ENCODE measurements at places on chromosomes 4 and X.

DNA sequence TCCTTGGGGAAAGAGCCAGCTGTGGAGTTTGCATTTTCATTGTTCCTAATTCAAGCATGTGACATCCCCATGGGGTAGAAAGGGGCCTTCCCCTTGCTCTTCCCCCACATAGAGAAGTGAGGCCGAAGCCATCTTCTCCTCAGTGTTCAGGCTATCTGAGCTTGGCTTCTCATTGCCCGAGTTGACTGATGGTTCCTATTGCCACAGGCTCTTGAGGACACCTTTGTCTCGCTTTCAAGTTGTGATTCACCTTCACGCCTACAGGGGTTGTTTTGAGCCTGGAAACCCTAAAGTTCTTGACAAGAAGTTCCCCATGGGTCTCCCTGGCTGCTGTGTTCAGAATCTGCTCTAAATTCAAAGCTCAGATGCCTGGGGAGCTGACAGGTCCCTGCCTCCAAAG lies 25.0 kb downstream of the CCNQ start:
- no peak for DNase-seq

GRCh38 chrX:31258166-31258565 lies 186.3 kb upstream of the FTHL17 start:
- DNase-seq = no peak

GRCh38 chr4:85929961-85930665 lies 429.7 kb downstream of the MAPK10 start:
- no peak for DNase-seq

DNA sequence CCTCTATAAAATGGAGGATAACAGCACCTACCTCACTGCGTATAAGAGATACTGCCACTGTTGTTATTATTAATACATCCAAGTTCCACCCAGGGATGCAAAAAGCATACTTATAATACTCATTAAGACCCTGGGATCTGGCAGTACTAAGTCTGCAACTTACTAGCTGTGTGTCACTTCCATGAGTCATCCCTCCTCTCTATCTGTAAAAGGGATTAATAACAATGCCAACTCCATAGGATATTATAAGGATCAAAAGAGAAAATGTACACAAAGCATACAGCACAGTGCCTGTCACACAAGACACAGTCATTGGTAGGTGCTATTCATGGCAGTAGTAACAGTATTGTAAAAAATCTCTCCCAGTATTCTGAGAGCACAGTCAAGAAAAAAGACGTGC lies 216.7 kb downstream of the HS6ST2 start:
- DNase-seq = no peak

DNA sequence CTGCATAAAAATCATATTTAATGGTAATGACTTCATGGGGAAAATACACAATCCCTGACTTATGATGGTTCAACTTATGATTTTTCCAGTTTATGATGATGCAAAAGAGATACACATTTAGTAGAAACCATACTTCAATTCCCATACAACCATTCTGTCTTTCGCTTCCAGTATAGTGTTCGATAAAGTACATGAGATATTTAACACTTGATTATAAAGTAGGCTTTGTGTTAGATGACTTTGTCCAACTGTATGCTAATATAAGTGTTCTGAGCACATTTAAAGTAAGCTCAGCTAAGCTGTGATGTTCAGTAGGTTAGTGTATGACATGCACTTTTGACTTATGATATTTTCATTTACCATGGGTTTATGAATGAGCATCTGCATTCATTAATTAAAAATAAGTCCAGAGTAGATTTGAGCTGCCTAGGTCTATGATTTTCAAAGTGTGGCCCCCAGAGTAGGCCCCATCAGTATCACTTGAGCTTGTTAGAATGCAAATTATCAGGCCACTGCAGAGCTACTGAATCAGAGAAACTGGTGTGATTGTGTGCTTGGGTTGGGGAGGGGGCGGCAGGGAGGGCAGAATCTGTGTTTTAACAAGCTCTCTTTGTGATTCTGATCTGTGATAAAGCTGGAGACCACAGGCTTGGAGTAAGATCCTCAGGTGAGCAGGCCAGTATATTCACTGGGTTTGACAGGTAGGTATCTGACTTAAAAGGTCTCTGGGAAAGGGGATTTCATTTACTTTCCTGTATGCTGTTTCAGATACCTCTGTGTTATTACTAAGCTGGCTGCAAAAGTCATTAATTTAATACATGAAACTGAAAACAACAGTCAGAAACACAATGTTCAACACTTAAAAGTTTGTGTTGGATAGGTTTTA lies 8.4 kb downstream of the ATP10D start:
- DNase-seq = no peak

- no peak for DNase-seq
These were observed 10.5 kb upstream of the NDUFC1 start for GRCh38 chr4:139312552-139313332.

GRCh38 chr4:96145601-96146000 lies 305.7 kb downstream of the PDHA2 start:
- no peak for DNase-seq

DNA sequence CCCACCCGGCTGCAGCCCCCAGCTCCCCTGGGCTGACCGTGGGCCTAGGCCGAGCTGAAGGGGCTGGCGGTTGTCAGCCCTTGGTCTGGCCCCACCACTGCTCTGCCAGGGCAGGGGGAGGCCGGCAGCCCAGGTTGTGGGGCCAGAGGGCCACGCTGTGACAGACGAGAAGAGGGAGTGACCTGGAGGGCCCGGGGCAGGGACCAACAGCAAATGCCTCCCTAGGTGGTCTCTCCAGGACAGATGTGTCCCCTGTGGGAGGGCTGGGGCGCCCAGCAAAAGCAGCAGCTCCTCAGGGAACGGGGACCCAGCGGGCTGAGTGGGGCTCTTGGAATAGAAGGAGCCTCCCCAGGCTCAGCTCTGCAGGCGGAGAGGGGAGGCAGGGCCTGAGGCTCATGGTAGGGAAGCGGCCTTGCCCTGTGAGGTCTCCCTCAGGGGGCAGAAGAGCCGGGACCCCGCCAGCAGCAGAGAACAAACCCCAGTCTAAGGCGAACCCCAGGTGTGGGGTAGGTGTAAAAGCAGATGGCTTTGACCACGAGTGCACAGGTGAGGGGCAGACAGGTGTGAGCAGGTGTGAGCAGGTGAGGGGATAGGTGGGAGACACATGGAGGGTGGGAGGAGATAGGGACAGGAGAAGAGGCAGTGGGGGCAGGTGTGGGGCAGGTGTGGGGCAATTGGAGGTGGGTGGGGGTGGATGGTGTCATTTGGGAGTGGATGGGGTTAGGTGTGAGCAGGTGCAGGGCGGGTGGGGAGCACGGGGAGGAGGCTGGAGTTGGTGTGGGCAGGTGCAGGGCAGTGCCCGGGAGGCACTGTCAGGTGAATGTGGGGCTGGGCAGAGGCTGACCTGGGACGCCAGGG lies 34.1 kb upstream of the SPON2 start:
- peak; percentile 7 for DNase-seq

DNA sequence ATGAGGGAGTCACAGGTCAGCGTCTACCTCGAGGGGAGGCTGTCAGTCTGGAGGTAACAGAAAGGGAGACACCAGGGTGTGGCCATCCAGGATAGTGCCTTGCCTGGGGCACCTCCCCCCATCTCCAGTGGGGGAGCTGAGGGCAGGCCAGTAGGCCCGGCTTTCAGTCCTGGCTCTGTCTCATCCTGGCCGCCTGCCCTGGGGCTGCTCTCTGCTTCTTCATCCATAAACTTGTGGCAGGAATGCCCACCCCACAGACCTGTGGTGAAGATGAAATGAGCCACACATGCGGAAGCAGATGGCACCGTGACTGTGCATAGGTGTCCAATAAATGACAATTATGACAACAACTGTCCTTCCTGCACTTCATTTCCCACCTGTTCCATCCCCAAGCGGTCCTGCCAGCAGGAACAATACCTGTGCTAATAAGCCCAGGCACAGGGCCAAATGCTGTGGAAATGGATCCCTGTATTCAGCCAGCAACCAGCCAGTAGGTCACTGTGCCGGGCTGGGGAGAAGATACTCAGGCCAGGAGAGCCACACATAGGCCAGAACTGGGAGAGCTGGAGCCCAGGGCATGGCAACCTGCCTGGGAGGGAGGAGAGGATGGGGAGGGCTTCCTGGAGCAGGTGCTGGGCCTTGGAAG lies 30.2 kb downstream of the TRO start:
- no peak for DNase-seq

- DNase-seq = peak; percentile 20
These were observed 25.4 kb downstream of the SEC31A start for GRCh38 chr4:82865592-82865991.

DNA sequence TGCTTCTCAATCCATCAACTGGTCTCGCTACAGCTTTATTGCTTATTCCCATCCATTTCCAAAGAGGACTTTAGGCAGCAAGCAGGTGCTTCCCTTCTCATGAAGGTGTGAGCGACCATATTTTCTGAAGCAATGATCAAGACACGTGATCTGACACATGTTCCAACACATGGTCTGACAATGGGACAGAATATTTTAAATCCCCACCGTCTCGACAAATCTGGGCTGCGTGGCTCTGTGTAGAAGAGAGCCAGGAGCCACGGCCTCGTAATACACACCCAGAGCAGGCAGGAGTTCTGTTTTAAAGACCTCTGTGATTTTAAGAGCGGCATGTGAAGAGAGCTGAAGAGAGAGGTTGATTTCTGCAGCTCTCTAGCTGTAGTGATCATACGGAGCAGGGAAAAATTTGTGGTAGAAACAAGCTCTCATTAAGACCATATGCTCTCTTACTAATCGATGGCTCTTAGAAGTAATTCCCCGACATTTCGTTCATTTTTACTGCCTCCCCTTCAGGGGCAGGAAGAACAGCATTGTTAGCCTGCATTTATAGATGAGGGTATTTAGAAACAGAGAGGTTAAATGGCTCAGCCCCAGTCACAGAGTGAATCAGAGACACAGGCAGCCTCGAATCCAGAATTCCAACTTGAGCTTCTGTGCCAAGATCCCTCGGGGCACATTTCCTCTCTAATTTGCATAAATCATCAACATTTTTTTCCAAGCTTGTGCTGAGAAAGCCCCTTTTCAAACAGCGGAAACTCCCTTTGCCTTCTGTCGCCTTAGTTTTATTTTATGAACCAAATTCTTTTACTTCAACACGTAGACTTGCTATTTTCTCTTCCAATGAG lies 91.0 kb upstream of the BCOR start:
- DNase-seq = no peak
